EH (cell line): ENCODE measurements at places on chromosomes 2 and 18.

- DNase-seq, result no peak
Measured at GRCh38 chr2:86746939-86747338, 26.8 kb downstream of the RMND5A start.

- no peak for DNase-seq
Measured at GRCh38 chr18:904218-905090, at the start of gene ADCYAP1. Gene ADCYAP1, plus strand, starts transcription at chr18:904871. Its CDS starts 516 bp downstream, at chr18:905387.

DNA sequence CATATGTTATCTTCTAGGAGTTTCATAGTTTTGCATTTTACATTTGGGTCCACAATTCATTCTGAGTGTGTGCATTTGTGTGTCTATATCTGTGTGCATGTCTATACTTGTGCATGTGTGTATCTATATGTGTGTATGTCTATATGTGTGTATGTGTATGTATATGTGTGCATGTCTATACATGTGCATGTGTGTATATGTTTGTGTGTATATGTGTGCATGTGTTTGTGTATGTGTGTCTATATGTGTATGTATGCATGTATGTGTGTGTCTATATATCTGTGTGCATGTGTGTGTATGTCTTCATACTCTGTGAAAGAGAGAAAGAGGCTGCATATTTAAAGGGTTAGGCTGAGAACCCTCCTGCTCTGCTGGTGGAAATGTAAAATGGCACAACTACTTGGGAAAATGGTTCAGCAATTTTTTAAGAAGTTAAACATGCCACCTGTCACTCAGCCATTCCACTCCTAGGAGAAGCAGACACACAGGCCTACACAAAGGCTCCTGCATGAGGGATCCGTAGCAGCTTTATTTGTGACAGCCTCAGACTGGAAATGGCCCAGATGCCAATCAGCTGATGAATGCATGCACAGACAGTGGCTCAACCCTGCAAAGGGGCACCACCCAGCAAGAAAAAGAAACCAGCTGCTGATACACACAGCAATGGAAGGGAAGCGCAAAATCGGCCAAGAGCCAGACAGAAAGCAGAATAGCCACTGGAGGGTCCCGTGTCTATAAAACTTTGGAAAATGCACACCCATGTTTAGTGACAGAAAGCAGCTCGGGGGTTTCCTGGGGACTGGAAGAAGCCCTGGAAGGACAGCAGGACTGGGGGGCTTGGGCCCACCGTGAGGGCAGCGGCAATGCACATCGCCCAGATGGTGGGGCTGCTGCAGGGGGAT lies 146.8 kb downstream of the SEPTIN10 start:
- peak; percentile 89 for DNase-seq

DNA sequence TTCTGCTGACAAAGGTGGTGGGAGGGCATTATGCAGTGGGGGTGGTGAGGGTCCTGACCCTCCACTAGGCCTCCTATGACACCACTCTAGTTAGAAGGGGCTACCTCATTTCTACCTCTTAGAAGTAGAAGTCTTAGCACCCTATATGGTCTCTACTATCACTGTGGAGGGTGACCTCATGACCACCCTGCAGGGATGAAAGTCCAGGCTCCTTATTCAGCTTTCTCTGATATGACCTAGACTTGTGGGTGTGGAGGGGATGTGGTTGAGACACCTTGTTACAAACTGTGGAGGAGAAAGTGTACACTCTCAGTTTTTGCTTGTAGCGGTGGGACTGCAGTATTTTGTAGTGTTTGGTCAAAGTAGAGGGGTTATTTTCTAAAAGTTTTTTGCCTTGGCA lies 18.6 kb downstream of the TMEM182 start:
- no peak for DNase-seq

GRCh38 chr2:193539188-193539587 lies 1344.5 kb upstream of the TMEFF2 start:
- DNase-seq, result no peak

GRCh38 chr2:208297961-208298360 lies 31.9 kb downstream of the PIKFYVE start:
- DNase-seq, result no peak

DNA sequence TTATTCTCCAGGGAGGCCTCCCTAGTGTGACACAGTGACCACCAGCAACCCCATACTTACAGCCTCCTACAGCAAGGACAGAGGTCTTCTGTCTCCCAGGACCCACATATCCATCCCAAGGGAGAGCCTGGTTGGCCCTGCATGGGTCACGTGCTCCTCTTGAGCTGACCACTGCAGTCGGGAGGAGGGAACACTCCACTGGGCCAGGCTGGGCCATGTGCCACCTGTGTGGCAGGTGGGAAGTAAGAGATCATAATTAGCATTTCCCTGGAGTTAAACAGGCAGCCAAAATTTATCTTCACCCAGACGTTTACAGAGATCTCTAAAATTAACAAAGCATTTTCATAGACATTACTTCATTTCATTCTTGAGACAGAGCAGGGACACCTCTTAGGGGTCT lies 33.4 kb upstream of the MLPH start:
- DNase-seq, result no peak

GRCh38 chr2:109185338-109185737 lies 56.3 kb downstream of the SH3RF3 start:
- peak; percentile 93 for DNase-seq

GRCh38 chr2:203177361-203177760 lies 61.5 kb upstream of the CYP20A1 start:
- peak; percentile 46 for DNase-seq

- peak; percentile 15 for DNase-seq
Measured at GRCh38 chr2:11647834-11648600, 22.0 kb downstream of the NTSR2 start.

- DNase-seq, result peak; percentile 55
Measured at GRCh38 chr2:223779877-223780276, 57.5 kb downstream of the AP1S3 start.

DNA sequence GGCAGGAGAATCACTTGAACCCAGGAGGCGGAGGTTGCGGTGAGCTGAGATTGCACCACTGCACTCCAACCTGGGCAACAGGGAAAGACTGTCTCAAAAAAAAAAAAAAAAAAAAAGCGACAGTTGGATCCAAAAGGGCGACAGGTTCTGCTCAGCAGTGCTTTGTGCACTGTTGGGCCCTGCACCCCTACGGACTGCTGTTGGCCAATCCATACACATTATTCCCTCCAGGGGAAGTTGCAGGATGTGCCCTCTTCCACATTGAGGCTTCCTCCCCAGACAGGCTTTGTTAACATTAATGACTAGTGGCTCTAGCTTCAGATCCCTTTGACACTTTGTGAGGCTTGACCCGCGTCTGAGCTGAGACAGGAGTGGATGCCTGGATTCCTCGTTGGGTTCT lies 9.4 kb downstream of the NT5DC4 start:
- no peak for DNase-seq

DNA sequence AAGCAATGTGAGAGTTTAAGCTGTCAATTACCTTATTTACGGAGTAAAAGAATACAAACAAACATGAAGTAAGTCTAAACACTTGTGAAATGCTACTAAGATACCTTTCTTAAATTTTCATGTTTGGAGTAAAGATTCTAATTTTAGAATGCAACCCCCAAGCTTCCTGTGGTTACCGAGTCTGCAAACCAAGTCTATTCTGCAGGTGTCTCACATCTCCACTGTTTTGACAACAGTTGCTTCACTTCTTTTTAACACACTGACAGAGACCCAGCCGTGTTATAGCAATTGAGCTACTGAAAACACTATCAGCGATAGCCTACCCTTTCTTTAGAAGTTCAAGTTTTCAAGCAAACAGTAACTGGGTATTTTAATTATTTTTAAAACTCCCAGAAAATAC lies 608.3 kb downstream of the ERBB4 start:
- DNase-seq, result no peak

DNA sequence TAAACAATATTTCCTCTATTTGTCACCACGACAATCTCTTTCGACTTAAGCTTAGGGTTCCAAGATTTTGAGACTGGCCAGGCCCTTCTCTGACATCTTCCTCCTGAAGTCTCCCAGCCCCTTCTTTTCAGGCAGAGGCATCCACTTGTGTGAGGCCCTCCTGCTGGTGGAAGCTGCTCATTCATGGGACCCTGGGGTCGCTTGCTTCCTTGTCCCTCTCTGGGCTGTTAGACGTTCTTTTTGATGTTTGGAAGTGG lies 188.2 kb upstream of the APCDD1 start:
- no peak for DNase-seq

- no peak for DNase-seq
Measured at GRCh38 chr2:137183206-137183898, 418.0 kb downstream of the THSD7B start.

DNA sequence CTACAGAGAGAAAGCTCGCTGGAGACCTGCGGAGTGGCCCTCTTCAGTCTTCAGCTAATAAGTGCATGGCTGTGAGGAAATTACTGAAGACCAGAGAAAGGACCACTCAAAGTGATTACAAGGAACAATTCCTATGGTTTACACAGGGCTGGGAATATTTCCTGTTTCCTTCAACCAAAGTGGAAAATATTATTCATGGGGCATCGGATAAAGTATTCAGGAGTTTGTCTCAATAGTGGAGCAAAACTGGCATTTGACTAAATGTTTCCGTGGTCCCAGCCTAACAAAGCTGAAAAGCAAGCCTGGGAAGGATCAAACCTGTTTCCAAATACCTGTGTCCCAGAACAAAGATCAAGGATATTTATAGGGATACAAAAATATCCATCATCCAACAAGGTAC lies 32.0 kb upstream of the CNGA3 start:
- DNase-seq, result no peak

- peak; percentile 96 for DNase-seq
Measured at GRCh38 chr18:12287684-12288402, 20.2 kb upstream of the TUBB6 start.

- DNase-seq, result no peak
Measured at GRCh38 chr2:95024371-95024770, 1.1 kb upstream of the MAL start.

- DNase-seq, result no peak
Measured at GRCh38 chr2:40564184-40564583, 112.3 kb upstream of the SLC8A1 start.

GRCh38 chr2:102782933-102783332 lies 21.1 kb downstream of the TMEM182 start:
- DNase-seq, result no peak

DNA sequence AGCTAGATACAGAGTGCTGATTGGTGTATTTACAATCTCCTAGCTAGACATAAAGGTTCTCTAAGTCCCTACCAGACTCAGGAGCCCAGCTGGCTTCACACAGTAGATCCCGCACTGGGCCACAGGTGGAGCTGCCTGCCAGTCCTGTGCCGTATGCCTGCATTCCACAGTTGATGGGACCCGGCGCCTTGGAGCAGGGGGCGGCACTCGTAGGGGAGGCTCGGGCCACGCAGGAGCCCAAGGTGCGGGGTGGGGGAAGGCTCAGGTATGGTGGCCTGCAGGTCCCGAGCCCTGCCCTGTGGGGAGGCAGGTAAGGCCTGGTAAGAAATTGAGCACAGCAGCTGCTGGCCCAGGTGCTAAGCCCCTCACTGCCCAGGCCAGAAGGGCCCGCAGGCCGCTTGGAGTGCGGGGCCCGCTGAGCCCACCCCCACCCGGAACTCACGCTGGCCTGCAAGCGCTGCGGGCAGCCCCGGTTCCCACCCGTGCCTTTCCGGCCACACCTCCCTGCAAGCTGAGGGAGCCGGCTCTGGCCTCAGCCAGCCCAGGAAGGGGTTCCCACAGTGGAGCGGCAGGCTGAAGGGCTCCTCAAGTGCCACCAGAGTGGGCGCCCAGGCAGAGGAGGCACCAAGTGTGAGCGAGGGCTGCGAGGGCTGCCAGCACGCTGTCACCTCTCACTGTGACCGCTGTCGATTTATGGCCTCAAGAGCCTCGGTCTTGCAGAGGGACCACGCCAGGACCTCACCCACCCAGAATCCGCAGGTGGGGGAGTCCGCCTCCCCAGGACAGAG lies 76.5 kb downstream of the MEX3C start:
- DNase-seq, result no peak

- DNase-seq, result no peak
Measured at GRCh38 chr2:10141736-10142639, 19.4 kb downstream of the RRM2 start.
